ENCODE measurements at places on chromosomes 16 and 17. TPM values are rescaled to one million over a fixed set of nuclear protein-coding genes. Genes with fewer than 3 reads are reported as not detected.

GRCh38 chr17:14919631-14920213, 345.4 kb downstream of the PMP22 start:
- no peaks in the 10 kb centered on the region for H3K4me1 ChIP-seq
- no peaks in the 10 kb centered on the region for H3K27me3 ChIP-seq
- DNase-seq: no peak
- H3K27ac ChIP-seq: no peak overlapping the region
- H3K4me3 ChIP-seq: no peak overlapping the region

GRCh38 chr16:47150067-47150466, 6.3 kb upstream of the NETO2 start:
- no peak overlapping the region for H3K4me3 ChIP-seq
- no peaks in the 10 kb centered on the region for H3K27me3 ChIP-seq
- DNase-seq: no peak
- no peak overlapping the region for H3K27ac ChIP-seq
- peaks cover 3% of the 10 kb centered on the region for H3K36me3 ChIP-seq

DNA sequence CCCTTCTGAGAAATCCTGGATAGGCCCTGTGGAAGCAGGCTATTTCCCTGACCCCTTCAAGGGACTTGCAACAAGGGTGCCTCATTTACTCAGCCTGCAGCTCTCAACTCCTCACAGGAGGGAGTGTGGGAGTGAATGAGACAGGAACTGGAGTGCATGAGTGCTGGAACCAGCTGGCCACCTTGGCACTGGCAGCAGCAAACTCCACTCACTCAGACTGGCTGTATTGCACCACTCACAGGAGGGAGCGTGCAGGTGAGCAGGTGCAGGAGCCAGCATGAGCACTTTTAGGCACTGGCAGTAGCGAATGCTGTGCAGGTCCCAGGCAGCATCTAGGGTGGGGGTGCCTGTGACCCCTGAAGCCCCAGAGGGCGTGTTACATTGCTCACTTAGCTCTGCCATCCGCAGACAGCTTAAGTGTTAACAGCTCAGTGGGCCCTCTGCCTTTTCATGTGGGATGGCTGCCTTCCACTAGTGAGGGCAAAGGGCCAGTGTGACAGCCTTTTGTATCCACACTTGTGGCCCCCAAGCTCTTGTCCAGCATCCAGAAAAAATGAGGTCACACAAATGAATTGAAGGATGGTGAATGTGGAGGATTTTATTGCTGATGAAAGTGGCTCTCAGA, 11.0 kb upstream of the ZNHIT3 start:
- no peak overlapping the region for H3K27ac ChIP-seq
- no peak for DNase-seq
- peaks cover 17% of the 10 kb centered on the region for H3K27me3 ChIP-seq
- H3K4me1 ChIP-seq: no peaks in the 10 kb centered on the region
- no peaks in the 10 kb centered on the region for H3K36me3 ChIP-seq
- H3K4me3 ChIP-seq: no peak overlapping the region

SRSF1 gene
- 102 TPM for total RNA-seq
